GM23338 (cell line): ENCODE measurements at places on chromosomes 5 and 9.
A peak's percentile ranks its signal among the peaks of the same experiment; 100 is the strongest.

DNA sequence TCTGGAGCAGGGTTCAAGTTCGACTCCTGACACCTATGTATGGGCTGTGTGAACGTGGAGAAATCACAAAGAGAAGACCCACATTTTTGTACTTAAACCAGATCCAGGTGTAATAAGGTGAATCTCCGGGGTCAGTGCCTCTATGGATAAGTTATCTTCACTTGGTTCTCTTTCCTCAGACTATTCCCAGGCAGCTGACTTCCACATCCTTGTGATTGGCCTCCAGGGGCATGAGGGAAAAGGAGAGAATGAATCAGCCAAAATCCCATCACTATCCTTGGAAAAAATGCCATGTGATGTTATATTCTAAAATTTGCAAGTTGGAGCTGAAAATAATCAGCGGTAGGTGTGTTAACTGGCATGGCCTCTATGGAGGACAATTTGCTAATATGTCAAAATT, 37.2 kb downstream of the ZNF622 start:
- DNase-seq: peak; percentile 28

DNA sequence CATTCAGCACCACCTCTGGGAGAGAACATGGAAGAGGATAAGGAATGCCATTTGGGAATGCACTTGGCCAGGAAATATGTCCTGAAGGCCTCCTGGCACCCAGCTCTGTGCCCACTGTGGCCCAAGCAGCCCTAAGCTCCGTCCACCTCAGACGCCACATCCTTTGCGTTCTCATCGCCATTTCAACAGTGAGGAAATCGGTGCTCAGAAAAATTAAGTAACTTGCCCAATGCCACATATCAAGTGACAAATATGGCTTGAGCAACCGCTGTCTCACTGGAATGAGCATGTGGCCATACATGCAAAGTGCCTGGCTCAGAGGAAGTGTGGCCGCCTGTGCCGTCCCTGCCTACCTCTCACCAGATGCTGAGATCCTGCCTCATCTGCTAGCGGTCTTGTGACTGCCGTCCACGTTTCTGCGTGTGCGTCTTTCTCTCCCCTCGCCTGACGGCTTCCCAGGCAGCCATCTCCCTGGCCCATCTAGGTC, 984 bp upstream of the DOK3 start:
- DNase-seq: no peak

GRCh38 chr9:95413793-95414192, 96.3 kb upstream of the FANCC start:
- no peak for DNase-seq

GRCh38 chr9:93210974-93211653, 27.2 kb downstream of the WNK2 start:
- no peak for DNase-seq

- DNase-seq: no peak
Measured at GRCh38 chr5:168135897-168136296, 155.5 kb upstream of the WWC1 start.

DNA sequence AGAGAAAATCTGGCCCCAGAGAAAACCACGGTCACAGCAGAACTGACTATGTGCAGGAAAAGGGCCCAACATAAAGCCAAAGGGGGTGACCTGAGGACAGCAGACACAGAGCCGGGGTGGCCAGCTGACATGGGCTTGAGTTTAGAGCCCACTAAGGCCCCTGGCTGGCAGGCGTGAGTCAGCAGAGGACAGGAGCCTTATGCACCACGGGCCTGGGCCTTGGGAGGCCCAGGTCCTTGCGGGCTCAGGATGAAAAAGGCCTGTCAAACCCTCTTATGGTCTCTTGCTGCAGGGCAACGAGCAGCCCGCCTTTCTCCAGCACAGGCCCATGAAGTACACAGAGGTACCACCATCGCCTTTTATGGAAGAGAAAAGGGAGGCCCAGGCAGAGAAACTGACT, 19.7 kb downstream of the STK10 start:
- no peak for DNase-seq

- DNase-seq: no peak
Measured at GRCh38 chr5:168174376-168174775, 117.1 kb upstream of the WWC1 start.

GRCh38 chr5:169978714-169979113, 1.6 kb downstream of the INSYN2B start:
- no peak for DNase-seq

- no peak for DNase-seq
Measured at GRCh38 chr5:69084195-69084594, 9.6 kb upstream of the SLC30A5 start.

- DNase-seq: no peak
Measured at GRCh38 chr5:102905056-102905455, 150.0 kb downstream of the PAM start.

DNA sequence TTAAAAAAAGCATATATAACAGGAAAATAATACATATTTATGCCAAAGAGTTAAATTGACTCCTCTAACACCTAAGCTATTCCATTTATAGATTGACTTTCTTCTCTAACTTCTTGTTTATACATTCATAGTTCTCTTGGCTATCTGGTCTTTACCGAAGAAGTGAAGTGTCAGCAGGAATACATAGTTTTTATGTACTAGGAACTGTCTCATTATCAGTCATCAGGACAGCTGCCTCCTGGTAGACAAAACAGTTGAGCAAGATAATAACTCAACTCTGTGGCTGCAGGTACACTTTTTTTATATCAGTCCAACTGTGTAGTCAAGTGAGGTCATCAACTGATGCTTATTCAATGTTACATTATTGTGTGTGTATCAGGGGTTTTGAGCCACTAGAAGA, 1436.0 kb upstream of the NUDT12 start:
- no peak for DNase-seq

- no peak for DNase-seq
Measured at GRCh38 chr5:149046196-149046829, 16.5 kb downstream of the SH3TC2 start.

DNA sequence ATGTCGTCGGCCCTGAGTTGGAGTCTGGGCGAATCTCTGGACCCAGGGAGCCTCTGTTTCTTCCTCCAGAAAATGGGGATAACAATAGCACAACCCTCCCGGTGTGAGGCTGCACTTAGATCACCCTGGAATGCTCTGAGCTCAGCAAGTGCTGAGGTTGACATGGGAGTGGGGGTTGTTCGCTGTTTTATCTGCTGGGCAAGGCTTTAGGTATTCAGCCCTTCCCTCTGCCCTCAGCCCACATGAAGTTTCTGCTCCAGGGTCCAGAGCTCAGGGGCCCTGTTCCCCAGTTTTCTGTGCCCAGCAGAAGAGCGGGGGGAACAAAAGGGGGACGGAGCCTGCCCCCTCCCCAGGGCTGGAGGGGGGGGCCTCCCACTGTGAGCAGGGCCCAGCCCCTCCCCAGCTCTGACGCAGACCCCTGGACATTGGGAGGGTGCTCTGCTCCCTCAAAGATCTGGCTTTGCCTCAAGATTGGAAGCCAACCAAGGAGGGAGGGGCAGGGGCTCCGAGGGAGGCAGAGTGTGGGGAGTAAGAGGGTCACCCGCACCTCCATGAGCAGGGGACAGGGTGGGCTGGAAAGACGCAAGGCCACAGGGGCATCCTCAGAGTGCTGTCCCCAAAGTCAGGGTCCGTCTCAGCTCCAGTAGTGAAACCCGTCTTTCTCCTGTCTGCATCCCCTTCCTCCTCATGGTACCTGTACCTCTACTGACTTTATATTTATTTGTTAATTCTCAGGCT, 215.6 kb downstream of the C9orf50 start:
- no peak for DNase-seq

GRCh38 chr9:91371894-91372293, 10.2 kb upstream of the AUH start:
- no peak for DNase-seq

GRCh38 chr5:33329891-33330290, 110.9 kb upstream of the TARS1 start:
- DNase-seq: no peak

DNA sequence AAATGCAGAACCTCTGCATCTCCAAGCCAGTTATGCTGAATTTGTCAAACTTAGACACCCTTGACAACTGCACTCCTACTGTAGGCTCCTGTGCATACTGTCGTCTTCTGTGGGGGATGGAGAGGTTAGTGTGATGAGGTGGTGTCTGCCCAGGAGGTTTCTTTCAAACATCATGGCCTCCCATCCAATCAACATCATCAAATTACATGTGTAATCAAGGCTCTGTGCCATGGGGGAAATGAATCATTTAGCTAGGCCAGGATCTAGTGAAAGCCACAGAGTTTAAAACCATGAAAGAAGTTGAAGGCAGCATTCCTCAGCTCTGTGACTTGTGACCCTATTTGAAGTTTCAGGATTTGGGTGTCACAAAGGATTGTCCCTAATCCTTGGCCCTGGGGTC, 240.6 kb downstream of the MARCHF11 start:
- no peak for DNase-seq

- DNase-seq: peak; percentile 66
Measured at GRCh38 chr5:159444441-159445082, 114.3 kb upstream of the IL12B start.

DNA sequence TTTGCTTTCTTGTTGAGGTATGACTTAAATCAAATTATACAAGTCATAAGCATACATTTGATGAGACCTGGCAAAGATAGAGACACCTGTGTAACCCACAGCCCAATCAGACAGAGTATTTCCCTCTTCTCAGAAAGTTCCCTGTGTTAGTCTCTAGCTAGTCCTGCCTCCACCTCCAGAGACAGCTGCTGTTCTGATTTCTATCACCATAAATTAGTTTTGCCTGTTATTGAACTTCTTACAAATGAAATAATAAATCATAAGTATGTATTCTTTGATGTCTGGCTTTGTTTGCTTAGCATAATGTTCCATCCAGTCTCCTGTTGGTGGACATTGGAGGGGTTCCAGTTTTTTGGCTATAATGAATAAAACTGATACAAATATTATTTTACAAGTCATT, 194.5 kb downstream of the ICE1 start:
- no peak for DNase-seq
